Osteocyte (in vitro differentiated cells): ENCODE measurements at places on chromosomes 1 and 21.

- no peak for DNase-seq
These were observed 1021.5 kb upstream of the ADGRL2 start for GRCh38 chr1:80779275-80779674.

DNA sequence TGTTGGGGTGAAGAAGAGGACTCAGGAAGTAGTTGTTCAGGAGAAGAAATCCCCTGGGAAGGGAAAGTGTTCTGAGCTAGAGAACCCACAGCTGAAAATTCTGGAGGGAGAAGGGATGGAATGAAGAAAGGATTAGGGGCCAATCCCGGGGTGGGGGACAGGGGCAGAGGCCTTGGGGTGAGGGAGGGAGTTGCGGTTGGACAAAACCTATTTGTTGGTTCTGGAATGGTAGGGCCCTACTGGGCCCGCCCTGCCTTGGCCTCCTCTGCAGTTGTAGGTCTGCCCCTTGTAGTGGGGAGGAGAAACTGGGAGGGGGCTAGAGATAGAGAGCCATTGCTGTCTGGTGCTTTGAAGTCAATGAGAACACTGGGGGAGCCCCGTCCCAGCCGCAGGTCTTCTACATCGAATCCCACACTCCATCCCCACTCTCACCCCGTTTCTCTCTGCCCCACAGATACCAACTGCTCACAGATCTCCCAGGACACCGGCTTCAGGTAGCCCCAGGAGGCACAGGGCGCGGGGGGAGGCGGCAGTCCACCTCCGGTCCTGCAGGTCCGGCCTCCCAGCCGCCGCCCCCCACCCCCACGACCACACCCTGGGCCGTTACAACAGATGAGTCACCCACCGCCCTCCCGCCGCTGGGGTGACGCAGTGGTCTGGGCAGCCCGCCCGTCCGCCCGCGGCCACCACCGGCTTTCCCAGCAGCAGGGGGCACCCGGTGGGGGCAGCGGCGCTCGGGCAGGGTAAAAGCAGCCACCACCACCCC, 1.1 kb downstream of the TAGLN2 start:
- peak; percentile 97 for DNase-seq

- DNase-seq = no peak
These were observed 80.8 kb upstream of the POU3F1 start for GRCh38 chr1:38127428-38127827.

GRCh38 chr1:84780000-84780716, 89.9 kb upstream of the SSX2IP start:
- no peak for DNase-seq

DNA sequence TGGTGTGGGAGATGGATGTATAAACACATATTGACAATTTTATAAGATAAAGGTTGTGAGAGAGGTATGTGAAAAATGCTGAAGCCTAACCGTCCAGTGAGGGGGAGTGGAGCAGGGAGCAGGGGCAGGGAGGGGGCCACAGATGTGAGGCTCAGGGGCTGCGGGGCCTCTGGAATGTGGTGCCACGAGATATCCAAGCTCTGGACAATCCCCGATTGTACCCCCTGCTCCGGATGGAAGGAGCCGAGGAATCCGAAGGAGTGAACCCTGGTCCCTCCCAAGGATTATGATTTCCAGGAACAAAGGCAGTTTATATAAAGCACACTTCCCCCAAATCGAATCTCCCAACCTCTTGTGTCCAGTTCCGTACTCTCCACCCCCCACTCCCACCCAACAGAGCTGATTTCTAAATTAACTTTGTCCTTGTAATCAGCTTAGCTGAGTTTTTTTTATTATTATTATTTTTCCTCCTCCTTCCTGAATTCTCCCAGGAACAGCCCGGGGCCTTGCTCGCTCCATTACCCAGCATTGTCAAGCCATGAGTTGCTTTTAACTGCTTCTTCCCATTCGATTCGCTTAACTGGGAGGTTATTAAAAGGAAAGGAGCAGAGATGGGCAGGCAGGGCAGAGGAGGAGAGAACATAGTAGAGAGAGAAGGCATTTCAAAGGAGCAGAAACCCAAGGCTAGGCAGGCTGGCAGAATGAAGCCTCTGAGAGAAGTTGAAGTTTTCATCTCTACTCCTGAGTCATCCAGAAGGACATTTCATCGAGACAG, 9.4 kb downstream of the KIRREL1 start:
- no peak for DNase-seq

GRCh38 chr1:162549001-162549400, 12.5 kb upstream of the UAP1 start:
- no peak for DNase-seq

DNA sequence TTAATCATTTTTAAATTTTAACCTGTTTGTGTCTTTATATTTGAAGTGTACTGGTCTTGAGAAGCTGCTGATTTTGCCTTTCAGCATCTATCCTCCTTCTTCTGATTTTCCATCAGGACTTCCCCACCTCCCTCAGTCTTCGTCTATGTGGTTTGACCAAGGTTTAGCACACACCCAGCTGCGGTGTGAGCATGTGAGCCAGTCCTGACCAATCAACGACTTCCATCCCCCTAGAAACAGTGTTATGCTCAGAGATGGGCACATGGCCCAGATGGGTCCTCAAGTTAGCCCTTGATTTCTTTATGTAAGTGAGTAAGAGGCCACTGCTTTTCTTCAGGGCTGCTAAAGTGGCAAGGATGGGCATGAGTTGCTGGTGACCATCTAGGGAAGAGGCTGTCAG, 190.8 kb downstream of the MATN1 start:
- DNase-seq = no peak

- no peak for DNase-seq
These were observed 18.0 kb downstream of the SERTAD4 start for GRCh38 chr1:210250665-210250997.

- no peak for DNase-seq
These were observed 156.3 kb upstream of the C1orf87 start for GRCh38 chr1:60229821-60230220.

- DNase-seq = no peak
These were observed 27.6 kb upstream of the POGK start for GRCh38 chr1:166811691-166812090.

GRCh38 chr1:110235181-110235833, 25.2 kb downstream of the KCNC4 start:
- DNase-seq = no peak

GRCh38 chr1:14970115-14970798, 183.3 kb upstream of the TMEM51 start:
- DNase-seq = no peak

DNA sequence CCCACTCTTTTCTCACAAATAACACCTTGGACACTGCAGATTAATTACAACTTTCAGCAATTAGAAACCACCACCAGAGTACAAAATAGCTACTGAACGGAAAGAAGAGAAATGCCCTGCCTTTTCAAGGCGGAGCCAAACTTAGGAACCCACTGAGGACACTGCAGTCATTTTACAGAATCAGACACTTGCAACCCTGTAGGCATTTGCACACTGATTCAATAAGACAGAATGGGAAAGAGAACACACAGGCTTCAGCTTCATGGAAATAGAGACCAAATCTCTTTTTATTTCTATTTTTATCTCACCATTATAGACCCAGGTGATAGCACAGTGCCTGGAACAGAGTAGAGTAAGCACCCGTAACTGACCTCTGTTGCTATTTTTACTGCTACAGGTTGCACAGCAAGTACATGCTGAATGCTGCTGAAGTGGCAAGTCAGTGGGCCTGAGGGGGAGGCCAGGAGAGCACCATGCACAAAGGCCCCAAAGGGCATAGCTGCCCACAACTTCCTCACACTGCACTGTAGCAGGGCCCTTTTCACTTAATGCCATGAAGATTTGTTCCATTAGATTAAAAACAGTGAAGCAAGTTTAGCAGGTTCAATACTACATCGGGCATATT, 50.7 kb upstream of the EDARADD start:
- no peak for DNase-seq

- no peak for DNase-seq
These were observed 69.2 kb upstream of the ERG start for GRCh38 chr21:38567335-38567969.

GRCh38 chr1:228309326-228310067, 97.1 kb downstream of the TRIM11 start:
- peak; percentile 65 for DNase-seq

DNA sequence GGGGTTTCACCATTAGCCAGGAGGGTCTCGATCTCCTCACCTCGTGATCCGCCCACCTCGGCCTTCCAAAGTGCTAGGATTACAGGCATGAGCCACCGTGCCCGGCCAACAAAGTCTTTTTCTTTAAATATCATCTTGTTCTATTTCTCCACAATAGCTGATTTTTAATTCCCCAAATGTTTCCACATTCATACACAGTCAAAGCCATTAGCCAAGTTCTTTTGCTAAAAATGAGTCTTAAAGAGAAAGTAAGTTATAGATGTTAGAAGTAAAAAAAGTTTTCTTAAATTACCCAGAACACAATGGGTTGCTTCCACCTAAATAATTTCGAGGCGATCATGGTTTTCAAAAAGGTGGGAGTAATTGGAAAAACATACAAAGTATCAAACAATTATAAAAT, 30.6 kb downstream of the C2CD2 start:
- DNase-seq = no peak

- DNase-seq = no peak
These were observed 20.4 kb upstream of the FGGY start for GRCh38 chr1:59276439-59276851.

- no peak for DNase-seq
These were observed 36.9 kb upstream of the HHAT start for GRCh38 chr1:210291786-210292230.
